ENCODE measurements at places on chromosomes 2 and 18. TPM values are rescaled to one million over a fixed set of nuclear protein-coding genes. Genes with fewer than 3 reads are reported as not detected.

Gene CXCR4
- 2.0 TPM for total RNA-seq

Gene HOXD11
- total RNA-seq: not detected

Gene CRYBA2
- total RNA-seq: not detected

Gene OTOS
- not detected for total RNA-seq

Gene KCNS3
- 0.78 TPM for total RNA-seq

Gene IGFBP5
- 1,272 TPM for total RNA-seq

Gene MBOAT2
- total RNA-seq: 51.4 TPM

Gene VAPA
- 256 TPM for total RNA-seq

Gene EVX2
- not detected for total RNA-seq

Gene TPO
- not detected for total RNA-seq

Gene FAHD2B
- 3.7 TPM for total RNA-seq

Gene RETSAT
- 44.8 TPM for total RNA-seq

Gene INHA
- total RNA-seq: 0.26 TPM

Gene CDK5R2
- total RNA-seq: not detected

Gene GAL3ST2
- total RNA-seq: 0.46 TPM

Gene PRKAG3
- 0.52 TPM for total RNA-seq

Gene UGT1A8
- not detected for total RNA-seq

Gene LCT
- total RNA-seq: 0.03 TPM

Gene SAG
- not detected for total RNA-seq

Gene GKN1
- not detected for total RNA-seq

Gene CD207
- total RNA-seq: not detected

Gene FBXO15
- 0.73 TPM for total RNA-seq

Gene CD8B2
- not detected for total RNA-seq

Gene SKOR2
- not detected for total RNA-seq

Gene EHD3
- 101 TPM for total RNA-seq

Gene FSHR
- not detected for total RNA-seq

Gene TRABD2A
- total RNA-seq: 4.0 TPM

All from smooth muscle cell of the pulmonary artery (primary cell).